ENCODE measurements at places on chromosomes 1 and 21.

GRCh38 chr1:111720274-111720976, 18.8 kb downstream of the INKA2 start:
- peak; percentile 28 for DNase-seq

DNA sequence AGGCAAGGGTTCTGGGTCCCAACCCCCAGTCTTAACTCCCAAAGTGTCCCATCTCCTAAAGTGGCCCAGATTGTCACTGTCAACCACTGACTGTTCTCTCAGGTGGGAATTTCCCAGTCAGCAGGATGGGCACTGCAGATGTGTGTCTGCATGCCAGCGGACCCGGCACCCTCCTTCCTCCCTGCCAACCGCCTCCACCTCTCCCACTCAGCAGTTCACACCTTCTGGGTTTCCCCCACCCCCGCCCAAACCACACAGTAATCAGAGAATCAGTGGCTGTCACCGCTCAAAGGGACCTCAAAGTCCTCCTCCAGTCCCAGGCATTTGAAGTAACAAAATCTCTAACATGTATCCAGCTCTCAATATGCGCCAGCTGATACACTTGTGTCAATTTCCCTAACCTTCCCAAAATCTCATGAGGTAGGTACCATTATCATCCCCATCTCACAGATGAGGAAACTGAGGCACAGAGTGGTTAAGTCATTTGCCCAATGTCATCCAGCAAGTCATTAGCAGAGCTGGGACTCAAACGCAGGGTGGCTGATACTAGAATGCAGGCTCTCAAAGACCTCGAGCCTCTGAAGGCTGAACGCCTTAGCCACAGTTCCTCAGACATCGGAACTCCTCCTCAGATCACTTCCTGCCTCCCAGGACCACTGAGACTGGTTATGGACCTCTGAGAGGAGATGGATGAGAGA, 4.8 kb downstream of the RUNX3 start:
- no peak for DNase-seq

DNA sequence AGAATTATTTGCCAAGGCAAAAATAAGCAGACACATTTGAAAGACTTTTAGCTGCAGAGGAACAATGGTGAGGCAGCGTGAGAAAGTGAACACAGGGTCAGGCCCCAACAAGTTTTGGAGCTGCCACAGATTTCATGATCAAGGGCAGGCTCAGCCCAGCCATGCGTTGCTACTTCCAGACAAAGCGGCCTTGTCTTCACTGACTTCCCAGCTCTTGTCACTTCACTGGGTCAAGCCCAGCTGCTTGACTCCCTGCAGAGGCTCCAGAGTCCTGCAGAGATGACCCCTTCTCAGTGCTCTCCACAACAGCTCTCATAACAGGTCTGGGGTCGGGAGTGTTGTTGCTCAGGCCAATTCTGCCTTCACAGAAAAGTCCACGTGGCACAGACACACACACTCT, 35.8 kb downstream of the HHAT start:
- peak; percentile 20 for DNase-seq

DNA sequence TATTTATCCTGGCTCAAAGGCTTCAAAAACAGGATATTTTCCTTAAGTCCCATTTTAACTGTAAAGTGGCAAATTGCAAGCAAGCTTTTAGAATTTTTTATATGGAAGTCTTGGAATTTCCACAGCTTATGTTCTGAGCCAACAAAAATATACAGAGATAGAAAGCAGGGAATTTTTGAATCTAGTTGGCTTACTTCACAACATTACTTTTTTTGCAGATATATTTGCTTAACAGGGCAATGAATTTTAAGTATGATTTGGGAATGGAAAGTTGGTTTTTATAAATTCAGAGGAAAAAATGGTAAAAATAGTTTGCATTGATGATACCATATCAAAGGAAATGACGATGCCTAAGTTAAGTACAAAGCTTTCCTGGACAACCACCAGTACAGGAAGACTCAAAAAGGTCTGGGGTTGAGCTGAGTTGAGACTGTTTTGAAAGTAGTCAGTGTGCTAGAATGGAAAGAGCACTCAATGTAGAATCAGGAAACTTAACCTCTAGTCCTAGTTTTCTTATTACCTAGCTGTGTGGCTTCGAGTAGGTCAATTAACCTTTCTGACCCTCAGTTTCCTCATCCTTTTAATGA, 11.0 kb upstream of the VCAM1 start:
- DNase-seq, result no peak

- no peak for DNase-seq
Observed at GRCh38 chr1:34794790-34795180, 2.0 kb downstream of the GJA4 start.

GRCh38 chr1:151221616-151222015, 23.3 kb downstream of the PIP5K1A start:
- no peak for DNase-seq

DNA sequence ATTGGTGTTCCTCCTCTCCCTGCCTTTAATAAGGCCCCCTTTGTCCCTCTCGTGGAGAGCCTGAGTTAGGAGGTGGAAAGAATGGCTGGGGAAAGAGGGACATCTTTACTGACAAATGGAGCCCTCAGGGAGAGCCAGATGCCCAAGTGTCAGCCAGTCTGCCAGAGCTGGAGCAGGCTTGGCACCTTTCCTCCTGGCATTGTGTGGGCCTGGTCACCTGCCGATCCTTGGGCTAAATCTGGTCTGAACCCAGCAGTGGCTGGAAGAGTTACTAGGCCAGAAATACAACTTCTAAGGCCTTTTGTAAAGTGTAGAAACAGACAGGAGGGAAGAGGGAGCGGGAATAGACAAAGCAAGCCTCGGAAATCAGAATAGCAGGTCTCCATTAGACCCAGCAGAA, 24.9 kb downstream of the VANGL1 start:
- DNase-seq, result no peak

GRCh38 chr21:41752231-41752681, 14.6 kb downstream of the RIPK4 start:
- DNase-seq, result no peak

DNA sequence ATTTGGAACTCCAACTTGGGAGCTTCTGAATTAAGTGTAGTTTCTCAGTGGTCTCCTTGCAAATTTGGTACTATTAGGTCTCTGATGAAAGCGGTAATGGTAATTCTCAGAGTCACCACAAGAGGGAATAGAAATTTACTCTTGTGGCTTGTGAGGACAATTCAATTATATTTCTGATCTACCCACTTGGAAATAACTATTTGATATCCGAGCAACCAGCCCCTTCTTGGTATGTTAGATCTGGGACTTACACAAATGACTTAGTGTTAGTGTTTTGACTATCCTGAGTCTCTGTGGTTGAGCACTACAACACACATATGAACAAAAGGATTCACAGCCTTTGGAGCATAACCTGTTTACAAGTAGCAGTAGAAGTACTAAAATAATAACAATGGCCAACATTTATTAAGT, 68.1 kb downstream of the RPS6KA1 start:
- no peak for DNase-seq

DNA sequence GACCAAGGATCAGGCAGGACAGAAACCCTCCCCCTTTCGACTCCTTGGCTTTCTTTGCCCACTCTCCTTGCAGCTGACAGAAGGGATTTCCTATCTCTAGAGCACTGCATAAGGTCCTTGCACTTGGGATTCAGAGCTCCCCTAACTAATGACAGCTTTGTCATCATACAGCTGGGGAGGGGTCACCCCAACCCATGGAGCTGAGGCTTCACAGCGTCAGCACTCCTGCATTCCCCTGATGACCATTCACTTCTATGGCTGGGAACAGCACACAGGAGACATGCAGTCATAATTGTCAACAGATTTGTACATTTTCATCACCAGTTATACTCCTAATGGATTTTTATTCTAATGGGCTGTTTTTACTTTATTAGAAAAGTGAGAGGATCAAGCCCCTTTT, 161.7 kb upstream of the C1orf87 start:
- no peak for DNase-seq

GRCh38 chr1:155978325-155978972, at the start of gene ARHGEF2:
ARHGEF2 (minus strand) TSS chr1:155978547; CDS start chr1:155978427, 120 bp downstream.
- peak; percentile 94 for DNase-seq

GRCh38 chr21:45250914-45251634, 36.6 kb downstream of the POFUT2 start:
- no peak for DNase-seq

- no peak for DNase-seq
Observed at GRCh38 chr1:53835491-53835890, 2.6 kb downstream of the NDC1 start.

DNA sequence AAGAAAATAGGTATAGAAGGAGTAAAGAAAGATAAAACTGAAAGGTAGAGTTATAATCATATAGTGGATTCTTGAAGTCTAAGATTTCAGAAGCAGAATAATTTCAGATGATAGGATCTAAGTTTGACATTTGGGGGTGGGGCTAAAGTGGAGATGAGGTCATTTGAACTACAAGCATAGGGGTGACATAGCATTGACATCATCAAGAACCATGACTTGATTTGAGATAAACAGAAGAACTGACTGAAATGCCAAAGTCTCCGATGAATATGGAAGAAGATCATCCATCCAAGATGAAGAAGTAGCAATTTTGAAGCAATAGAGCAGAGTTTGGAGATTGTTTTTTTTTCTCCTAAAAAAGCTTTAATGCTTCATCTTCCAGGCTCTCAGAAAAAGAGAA, 122.3 kb downstream of the MACF1 start:
- DNase-seq, result no peak

GRCh38 chr1:66502086-66502485, 31.9 kb upstream of the SGIP1 start:
- no peak for DNase-seq

- DNase-seq, result peak; percentile 82
Observed at GRCh38 chr1:39973503-39974135, 18.7 kb downstream of the MFSD2A start.

DNA sequence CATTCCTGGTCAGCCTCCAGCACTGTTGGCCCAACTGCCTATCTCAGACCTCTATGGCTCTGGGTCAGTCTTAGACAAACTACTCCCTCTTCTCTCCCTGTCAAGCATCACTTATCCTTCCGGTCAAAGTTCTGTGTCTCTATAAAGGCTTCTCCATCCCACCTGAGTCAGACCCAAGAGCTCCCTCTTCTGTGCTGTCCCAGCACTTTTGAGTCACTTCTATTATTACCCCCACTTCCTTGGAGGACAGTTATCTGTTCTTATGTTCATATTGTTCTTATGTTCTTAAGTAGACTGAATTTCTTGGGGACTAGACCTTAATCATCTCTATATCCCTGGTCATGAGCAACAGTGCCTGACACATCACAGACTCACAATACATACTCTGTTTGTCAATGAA, 29.2 kb upstream of the IL10 start:
- DNase-seq, result no peak
